ENCODE measurements at places on chromosomes 12 and 14.

- peak; percentile 52 for DNase-seq
Measured at GRCh38 chr12:24901576-24902461, 47.1 kb downstream of the BCAT1 start.

DNA sequence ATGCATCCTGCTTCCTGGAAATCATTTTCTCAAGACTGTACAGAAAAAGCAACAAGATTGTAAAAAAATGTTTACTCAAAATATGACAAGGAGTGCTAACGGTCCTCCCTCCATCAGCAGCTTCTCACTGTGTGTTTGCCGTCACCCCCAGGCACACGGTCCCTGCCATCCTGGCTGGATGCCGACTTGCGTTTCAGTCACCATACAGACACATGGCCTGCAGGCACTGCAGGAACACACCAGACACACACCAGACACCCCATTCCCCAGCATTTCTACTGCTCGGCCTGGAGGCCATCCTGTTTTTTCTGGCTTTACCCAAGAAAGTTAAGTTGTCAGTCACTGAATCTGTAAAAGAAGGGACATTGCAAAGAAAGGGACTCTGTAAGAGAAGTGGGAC lies 10.8 kb downstream of the KCNK10 start:
- no peak for DNase-seq

- DNase-seq = no peak
Measured at GRCh38 chr12:20319366-20319765, 49.0 kb upstream of the PDE3A start.

DNA sequence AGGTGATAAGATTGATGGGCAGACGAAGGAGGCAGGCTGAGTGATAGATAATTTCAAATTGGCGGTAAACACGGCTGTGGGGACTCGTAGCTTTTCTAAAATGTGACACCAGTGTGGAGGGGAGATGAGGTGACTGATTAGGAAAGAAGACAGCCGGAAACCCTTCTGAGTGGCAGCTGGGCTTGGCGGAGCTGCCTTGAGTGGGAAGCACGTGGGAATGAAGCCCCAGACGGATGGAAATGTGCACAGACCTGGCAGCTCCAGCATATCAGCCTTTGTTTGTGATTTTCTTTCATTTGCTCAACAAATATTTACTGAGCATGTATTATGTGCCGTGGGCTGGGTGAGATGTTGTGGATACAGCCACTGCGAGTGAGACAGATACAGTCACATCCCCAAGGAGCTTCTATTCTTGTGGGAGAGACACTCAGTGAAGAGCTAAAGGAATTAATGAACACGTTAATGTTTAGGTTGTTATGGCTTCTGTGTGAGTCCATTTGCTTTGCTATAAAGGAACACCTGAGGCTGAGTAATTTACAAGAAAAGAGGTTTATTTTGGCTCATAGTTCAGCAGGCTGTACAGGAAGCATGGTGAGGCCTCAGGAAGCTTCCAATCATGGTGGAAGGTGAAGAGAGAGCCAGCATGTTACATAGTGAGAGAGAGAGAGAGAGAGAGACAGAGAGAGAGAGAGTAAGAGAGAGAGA lies 65.5 kb upstream of the LHX5 start:
- no peak for DNase-seq
